ENCODE measurements at places on chromosomes 13 and 19.

- DNase-seq, result no peak
Measured at GRCh38 chr19:51093101-51093500, 10.4 kb upstream of the KLK14 start.

DNA sequence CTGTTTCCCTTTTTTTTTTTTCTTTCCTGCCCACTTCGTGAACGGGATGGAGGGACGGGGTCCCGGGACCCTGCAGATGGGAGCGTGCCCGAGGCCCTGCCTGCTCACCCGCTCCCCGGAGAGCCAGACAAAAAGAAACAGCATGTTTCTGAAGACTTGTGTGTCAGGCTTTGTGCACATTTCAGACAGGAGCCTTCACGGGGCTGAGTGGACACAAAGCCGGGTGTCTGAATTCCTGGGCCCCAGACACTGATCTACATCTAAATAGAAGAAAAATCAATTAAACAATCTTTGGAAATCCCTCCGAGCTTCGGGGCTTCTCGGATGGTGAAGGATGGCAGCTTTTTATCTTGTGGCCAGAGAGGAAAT lies 4.2 kb downstream of the PGPEP1 start:
- no peak for DNase-seq

DNA sequence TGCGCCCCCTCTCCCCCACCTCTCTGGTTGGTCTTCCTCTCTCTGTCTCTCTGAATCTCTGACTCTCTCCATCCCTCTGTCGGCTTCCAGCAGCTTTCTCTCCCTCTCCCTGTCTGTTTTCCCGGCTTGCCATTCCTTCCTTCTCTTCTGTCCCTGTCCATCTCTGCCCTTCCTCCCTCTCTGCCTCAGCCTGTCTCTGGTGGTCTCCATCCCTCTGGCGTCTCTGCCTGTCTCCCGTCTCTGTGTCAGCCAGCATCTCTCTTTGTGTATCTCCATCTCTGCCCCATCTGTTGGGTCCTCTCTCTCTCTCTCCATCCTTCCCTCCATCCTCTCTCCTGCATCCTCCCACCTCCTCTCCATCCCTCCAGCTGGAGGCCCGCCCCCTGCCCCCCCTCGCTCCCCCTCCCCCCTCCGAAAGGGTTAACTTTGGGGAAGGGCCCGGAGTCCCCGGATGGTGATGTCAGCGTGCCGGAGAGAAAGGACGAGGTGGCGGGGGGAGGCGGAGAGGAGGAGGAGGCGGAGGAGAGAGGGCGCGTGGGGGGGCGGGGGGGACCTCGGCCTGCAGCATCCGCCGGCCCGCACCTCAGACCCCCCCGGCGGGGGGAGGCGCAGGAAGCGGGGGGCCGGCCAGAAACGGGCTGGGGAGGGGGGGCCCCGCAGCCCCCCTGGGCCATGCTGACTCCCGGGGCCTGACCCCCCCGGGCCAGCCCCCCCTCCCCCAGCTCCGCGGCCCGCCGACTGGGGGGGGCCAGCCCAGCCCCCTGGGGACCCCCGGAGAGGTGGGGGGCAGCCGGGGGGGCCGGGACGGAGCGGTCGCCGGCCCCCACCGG lies at the start of gene BRSK1:
Gene BRSK1, plus strand, starts transcription at position 450 of the 830 bp plus-strand sequence. CDS start 446 bp downstream, outside the sequence.
- DNase-seq, result no peak

GRCh38 chr19:31349160-31349881 lies at the start of gene TSHZ3:
TSS of gene TSHZ3 (minus strand) at chr19:31349436. CDS start at chr19:31349219, 217 bp downstream.
- DNase-seq, result no peak

GRCh38 chr19:40716031-40716481 lies 630 bp downstream of the COQ8B start:
- DNase-seq, result peak; percentile 78

GRCh38 chr13:114122591-114123211 lies 9.7 kb downstream of the RASA3 start:
- no peak for DNase-seq

- DNase-seq, result no peak
Measured at GRCh38 chr13:37889102-37889501, 19.5 kb upstream of the TRPC4 start.

DNA sequence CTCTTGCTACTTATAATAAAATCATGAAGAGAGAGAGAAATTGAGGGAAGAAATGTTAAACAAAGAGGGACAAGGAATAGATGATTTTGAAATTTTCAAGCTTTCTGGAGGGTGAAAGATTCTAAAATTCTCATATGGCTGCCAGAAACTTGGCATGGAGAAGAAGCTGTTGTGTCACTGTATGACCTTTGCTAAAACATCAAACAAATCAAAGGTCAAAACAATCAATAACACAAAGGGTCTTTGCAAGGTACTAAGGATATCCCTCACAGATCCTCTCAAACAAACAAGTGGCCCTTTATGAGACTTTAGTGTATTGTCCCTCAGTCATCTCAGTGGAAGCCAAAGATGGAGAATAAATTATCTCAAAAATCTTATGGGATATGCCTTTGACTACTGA lies 1039.2 kb upstream of the MIR17HG start:
- DNase-seq, result no peak

GRCh38 chr13:30892966-30893365 lies 13.1 kb upstream of the MEDAG start:
- no peak for DNase-seq

DNA sequence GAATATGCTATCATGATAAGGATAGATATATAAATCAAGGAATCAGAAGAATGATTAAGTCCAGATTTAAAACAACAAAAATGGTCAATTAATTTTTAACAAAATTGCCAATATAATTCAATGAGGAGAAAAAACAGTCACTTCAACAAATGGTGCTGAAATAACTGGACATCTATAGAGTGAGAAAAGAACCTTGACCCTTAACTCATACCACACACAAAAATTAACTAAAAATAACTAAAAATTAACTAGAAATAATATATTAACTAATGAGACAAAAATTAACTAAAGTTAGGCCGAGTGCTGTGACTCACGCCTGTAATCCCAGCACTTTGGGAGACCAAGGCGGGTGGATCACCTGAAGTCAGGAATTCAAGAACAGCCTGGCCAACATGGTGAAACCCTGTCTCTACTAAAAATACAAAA lies 9.5 kb downstream of the LGALS7 start:
- no peak for DNase-seq

DNA sequence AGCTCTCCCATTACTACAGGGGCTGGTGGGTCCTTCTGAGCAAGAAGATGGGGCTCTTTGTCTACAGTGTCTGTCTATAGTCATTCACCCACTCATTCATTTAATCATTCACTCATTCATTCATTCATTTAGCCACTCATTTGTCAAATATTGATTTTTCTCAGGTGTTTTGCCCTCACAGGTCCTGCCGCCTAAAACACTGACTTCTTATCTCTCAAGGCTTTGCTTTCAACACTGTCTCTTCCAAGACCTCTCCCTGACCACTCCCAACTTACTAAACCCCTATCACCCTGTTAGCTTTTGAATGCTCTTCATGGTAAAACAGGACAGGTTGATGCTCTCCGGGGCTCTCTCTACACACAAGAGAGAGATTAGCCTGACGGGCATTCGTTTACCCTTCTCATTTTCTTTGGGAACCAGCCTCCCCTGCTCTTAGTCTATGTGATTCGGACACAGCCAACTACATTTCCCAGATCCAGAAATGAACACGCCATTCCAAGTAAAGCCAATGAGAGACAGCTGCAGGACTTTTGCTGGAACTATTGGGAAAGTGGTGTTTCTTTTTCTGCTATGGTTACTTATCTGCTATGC lies 22.7 kb downstream of the FAM187B start:
- no peak for DNase-seq

GRCh38 chr13:44313674-44314073 lies 60.0 kb upstream of the SERP2 start:
- DNase-seq, result no peak

DNA sequence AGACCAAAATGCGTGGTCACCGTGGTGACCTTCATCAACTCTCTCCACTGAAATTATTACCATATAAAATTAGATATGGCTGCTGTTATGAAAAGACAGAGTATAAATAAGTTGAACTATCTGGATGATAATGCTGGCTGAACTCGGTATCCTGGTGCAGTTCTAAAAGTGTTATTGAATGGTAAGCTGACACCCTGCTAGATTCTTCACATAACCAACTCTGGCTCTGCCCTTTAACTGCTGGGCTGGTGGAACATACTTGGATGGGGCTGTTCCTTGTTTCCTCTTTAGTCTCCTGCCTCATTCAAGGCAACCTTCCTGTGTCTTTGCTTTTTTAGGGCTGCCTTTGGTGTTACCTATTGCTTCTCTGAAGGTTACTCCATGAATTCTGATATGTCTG lies 106.9 kb downstream of the FGF9 start:
- no peak for DNase-seq

GRCh38 chr19:58279042-58279924 lies 528 bp downstream of the ZNF8 start:
- DNase-seq, result peak; percentile 40

- DNase-seq, result no peak
Measured at GRCh38 chr19:35288906-35289305, 3.1 kb upstream of the MAG start.

DNA sequence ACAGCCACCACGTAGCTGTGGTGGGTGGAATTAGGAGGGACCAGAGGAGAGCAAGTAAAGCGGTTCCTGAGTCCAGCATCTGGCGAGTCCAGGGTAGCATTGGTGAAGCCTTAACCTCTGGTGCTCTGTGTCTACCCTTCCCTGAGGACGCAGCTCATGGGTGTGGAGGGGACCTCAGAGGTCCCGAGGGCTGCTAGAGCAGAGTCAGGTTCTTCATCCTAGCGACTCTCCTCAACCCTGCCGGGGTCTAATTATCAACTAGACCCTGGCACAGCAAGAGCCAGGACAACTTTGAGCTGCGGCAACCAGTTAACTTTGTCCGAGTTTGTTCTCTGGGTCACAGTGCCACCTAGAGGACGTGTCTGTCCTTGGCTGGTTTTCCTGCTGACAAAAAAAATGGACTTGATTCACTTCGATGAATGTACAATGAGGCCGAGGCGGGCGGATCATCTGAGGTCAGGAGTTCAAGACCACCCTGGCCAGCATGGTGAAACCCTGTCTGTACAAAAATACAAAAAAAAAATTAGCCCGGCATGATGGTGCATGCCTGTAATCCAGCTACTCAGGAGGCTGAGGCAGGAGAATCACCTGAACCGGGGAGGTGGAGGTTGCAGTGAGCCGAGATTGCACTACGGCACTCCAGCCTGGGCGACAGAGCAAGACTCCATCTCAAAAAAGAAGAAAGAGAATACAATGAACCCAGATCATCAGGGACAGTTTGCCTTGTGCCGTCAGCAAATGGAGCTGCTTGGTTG lies 25.0 kb downstream of the TSSK6 start:
- peak; percentile 50 for DNase-seq

GRCh38 chr13:112069061-112069844 lies 2.3 kb downstream of the SOX1 start:
- DNase-seq, result no peak

GRCh38 chr19:35027851-35028599 lies 2.2 kb upstream of the SCN1B start:
- DNase-seq, result no peak

- peak; percentile 32 for DNase-seq
Measured at GRCh38 chr19:5172859-5173630, 167.6 kb downstream of the PTPRS start.

GRCh38 chr19:38388349-38389100 lies at the start of gene SPRED3:
TSS of gene SPRED3 (plus strand) at chr19:38388697. CDS start at chr19:38390303, 1,606 bp downstream.
- no peak for DNase-seq

DNA sequence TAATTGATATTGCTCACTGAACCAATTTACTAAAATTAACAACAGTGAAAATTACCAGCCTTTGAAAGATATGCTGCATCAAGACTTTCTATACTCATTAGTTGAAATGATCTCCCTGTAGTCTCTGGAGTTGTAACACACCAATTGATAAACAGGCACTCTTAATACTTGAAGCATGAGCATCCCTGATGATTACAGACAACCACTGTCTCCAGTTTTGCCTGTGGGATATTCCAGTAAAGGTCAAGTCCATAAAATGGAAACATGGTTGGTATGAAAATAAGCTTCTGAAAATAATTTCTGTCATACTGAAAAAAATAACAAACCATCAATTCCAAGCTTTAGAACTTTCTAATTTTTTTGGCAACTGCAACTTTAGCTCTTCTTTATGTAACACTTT lies 405.8 kb downstream of the SPRY2 start:
- no peak for DNase-seq

DNA sequence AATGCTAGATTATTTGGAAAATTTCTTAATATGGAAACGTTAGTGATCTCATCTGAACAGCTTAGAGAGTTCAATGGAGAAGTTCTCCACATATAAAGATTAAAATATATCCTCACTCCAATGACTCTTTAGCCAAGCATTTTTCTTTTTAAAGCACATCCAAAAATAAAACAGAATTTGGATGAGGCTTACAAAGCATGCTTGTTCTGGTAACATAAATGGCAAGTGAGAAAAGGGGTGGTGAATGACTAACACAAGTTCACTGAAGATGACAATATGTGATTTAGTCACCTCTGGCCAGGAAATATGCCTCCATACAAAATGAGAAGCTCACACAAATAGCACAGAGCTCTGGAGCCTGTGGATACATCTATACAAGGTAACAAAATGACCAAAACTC lies 253.0 kb downstream of the PCDH20 start:
- DNase-seq, result no peak

- no peak for DNase-seq
Measured at GRCh38 chr19:2352121-2352520, 7.9 kb upstream of the TMPRSS9 start.

- DNase-seq, result no peak
Measured at GRCh38 chr13:101515504-101515903, 63.0 kb downstream of the ITGBL1 start.

GRCh38 chr13:50594276-50595051 lies 249.0 kb downstream of the DLEU7 start:
- no peak for DNase-seq

DNA sequence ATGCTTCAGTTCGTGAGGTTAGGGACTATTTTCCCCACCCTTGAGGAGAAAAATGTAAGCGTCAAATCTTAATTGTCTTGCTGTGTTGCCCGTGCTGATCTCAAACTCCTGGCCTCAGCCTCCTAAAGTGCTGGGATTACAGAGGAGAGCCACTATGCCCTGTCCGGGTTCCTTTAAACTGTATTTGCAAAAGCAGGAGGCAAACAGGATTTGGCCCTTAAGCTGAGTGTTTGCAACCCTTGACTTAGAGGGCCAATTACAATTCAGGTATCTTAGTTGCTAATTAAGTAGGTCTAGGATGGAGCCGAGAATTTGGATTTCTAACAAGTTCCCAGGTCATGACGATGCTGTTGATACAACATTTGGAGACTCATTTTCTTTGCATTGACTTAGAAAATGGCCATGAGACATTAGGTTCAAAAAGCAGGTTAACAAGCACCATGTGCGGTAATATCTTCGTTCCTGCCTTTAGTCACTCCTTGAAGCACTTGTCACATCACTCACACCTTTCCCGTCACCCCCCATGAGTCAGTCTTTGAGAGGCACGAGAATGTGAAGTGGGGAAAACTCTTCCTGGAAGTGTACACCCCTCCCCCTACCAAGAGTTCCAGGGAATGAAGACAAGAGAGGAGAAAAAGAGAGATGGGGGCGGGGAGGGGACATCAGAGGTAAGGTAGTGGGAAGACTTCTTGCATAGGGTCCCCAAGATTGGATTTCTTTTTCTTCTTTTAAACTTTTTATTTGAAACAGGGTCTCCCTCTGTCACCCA lies 2.6 kb downstream of the NAPSA start:
- no peak for DNase-seq
